ENCODE measurements at places on chromosomes 2 and 18.

- DNase-seq, result no peak
These were observed 234.1 kb upstream of the ID2 start for GRCh38 chr2:8447610-8448221.

DNA sequence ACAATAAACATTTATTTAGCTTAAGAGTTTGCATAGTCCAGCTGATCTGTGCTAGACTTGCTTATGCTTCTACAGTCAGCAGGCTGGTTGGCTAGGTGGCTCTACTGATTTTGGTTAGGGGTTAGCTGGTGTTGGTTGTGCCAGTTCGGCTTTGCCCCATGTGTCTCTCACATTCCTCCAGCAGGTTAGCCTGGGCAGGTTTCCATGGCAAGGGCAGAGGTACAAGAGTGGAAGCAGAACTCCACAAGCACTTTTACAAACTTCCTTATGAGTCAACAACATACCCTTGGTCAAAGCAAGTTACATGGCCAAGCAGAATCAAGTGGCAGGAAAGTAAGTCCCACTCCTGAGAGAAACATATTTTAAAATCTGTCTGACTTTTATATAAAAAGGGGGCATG lies 82.3 kb downstream of the SS18 start:
- no peak for DNase-seq

DNA sequence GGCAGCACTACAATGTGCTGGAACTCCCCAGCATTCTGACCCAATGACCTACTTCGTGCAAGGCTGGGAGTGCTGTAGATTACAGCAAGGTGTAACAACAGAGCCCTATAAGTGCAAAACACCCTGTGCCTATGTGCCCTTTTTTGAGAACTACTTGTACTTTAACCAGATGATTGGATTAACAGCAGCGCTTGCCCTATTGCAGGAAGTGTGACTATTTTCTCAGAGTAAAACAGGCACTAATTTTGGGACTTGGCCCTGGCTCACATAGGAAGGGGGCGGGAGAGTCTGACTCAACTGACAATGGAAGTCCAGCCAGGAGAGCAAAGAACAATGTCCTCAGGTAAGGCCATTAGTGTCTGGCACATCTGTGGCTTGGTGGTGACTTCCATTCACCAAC lies 35.6 kb upstream of the RNF125 start:
- DNase-seq, result no peak

GRCh38 chr2:98032086-98032485 lies 36.3 kb upstream of the TMEM131 start:
- DNase-seq, result no peak

DNA sequence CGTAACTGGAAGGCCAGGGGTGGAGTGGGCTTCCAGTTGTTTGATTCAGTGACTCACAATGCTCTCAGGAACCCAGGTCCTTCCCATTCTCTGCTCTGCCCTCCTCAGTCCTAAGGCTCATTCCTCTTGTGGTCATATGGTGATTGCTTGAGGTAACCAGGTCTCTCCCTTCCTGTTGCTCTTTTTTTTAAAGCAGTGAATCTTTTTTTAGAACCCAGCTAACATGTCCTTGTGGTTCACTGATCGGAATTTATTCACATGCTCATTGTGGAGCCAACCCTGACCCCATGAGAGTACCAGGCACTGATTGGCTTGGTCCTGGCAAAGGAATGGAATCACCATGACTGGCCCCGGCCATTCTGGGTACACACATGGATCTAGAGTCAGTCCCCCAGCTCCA lies 7.4 kb downstream of the THNSL2 start:
- DNase-seq, result no peak

GRCh38 chr2:139099721-139100120 lies 319.5 kb upstream of the NXPH2 start:
- no peak for DNase-seq

DNA sequence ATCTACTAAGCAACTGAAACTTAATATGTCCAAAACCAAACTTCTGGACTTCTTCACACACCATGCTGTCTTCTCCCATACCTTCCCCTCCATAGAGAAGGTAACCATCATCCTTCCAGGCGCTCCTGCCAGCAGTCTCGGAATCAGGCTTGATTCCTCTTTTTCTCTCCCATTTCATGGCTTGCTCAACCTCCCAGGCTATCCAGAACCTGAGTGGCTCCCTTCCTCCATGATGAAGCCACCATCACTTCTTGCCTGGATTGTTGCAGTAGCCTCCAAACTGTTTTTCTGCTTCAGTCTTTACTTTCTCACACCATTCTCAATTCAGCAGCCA lies 40.1 kb upstream of the NDUFV2 start:
- DNase-seq, result no peak

- no peak for DNase-seq
These were observed 487.8 kb downstream of the GALR1 start for GRCh38 chr18:77737405-77737804.

DNA sequence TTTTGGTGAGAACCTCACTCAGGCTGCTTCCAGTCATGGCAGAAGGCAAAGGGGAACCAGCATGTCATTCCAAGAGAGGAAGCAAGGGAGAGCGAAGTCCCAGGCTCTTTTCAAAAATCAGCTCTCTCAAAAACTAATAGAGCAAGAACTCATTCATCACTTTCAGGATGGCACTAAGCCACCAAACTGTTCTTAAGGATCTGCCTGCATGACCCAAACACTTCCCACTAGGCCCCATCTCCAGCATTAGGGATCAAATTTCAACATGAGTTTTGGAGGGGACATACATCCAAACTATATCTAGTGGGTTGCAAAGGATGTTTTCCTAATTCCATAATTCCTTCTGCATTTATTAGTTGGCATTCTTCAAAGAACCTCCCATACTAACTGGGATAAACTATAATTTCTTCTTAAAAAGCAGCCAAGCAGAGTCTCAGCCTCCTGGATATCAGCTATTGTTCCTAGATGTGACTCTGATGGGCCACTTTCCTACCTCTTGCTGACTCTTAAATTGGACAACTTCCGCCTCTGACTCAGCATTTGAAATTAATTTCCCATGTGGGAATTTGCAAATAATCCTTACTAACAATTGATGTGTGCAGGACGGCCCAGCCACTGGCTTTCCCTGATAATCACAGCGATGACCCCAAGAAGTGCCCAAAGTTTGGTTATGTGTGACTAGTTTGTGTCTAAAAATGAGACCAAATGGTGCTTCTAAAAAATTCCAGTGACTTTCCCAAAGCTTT lies 5.5 kb upstream of the REV1 start:
- peak; percentile 16 for DNase-seq

GRCh38 chr18:65215865-65216466 lies 534.8 kb upstream of the CDH7 start:
- DNase-seq, result no peak

- DNase-seq, result no peak
These were observed 735.5 kb upstream of the ACVR2A start for GRCh38 chr2:147109291-147109690.

GRCh38 chr18:40011201-40011600 lies 1943.8 kb upstream of the PIK3C3 start:
- no peak for DNase-seq

DNA sequence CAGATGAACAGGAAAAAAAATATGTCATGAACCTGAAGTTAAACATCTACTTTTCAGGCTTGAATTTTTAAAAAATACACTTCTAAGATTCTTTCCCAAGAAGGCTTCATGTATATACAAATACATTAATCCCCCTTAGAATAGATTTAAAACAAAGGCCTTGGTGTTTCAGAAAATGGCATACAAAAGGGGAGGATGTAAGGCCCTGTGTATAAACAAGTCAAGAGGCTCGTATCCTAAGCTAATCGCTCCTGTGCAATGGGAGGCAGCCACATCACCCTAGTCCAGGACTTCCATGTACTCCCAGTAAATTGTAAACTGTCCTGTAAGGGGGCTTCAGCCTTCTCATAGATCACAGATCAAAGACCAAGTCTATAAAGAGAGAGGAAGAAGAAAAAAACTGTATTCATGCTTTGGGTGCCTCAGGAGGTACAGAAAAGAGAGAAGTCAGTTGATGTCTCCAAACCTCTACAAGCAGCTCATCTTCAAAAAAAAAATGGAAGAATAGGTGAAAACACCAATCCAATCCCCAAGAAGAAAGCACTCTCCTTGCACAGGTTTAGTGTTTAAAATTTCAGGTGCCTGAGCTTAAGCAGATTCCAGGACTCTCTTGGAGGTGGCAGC lies 53.9 kb downstream of the ANKRD44 start:
- DNase-seq, result no peak

GRCh38 chr2:72889991-72890390 lies 2.8 kb downstream of the SPR start:
- DNase-seq, result no peak

DNA sequence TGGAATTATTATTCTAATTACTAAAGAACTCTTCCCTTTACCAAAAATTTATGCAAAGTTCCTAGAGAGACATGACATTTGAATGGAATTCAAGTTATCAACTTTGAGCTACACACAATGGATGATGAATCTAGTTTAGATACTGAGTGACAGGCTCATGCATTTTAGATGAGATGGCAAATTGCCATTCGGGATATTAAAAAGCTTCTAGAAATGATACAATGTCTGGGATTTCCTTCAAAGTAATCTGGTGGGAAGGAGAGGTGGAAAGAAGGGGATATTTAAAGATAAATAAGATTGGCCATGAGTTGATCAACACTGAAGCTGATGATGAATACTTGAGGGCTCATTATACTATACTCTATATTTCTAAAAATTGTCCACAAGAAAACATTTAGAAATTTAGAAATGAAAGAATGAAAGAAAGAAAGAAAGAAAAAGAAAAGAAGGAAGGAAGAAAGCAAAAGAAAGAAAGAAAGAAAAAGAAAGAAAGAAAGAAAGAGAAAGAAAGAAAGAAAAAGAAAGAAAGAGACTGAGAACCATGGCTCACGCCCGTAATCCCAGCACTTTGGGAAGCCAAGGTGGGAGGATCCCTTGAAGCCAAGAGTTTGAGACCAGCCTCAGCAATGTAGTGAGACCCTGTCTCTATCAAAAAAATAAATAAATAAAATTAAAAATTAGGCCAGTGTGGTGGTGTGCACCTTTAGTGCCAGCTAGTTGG lies 62.6 kb upstream of the NEDD4L start:
- peak; percentile 47 for DNase-seq

GRCh38 chr2:130807659-130808385 lies 28.9 kb upstream of the ARHGEF4 start:
- DNase-seq, result no peak

GRCh38 chr18:79187532-79188277 lies 118.5 kb downstream of the ATP9B start:
- no peak for DNase-seq

DNA sequence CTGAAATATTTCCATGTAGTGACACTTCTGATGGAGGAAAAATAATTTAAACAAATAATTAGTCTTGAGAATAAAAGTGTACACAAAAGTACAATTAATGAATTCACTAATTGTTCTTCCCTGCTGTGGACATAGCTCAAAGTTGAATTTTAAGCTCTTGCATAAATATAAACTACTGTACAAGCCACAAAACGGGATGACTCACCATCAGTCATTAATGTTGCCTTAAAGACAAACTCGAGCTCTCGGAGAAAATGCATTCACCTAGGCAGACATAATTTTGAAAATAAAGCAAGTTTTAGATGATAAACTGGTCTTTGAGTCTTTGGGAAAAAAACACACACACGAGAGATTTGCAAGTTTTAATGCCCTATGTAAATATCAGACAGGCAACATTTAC lies 436.4 kb downstream of the ZNF521 start:
- DNase-seq, result no peak

GRCh38 chr2:74205596-74205995 lies 7.2 kb downstream of the MTHFD2 start:
- DNase-seq, result no peak

DNA sequence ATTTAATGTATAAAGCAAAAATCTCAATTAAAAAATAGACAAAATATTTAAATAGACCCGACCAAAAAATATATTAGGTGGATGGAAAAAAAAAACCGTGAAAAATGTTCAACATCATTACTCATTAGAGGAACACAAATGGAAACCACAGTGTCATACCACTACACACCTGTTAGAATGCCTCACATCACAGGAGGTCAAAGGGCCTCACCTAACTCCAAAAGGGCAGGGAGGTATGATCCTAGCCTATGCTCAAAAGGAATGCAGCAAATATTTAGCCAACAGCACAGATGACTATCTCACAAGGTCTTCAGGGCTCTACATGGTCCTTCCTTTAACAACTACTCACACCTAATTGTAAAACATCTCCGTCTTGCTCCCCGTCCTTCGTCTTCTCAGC lies 185.5 kb upstream of the SETBP1 start:
- DNase-seq, result no peak

- no peak for DNase-seq
These were observed 78.6 kb upstream of the ETAA1 start for GRCh38 chr2:67318563-67318962.

DNA sequence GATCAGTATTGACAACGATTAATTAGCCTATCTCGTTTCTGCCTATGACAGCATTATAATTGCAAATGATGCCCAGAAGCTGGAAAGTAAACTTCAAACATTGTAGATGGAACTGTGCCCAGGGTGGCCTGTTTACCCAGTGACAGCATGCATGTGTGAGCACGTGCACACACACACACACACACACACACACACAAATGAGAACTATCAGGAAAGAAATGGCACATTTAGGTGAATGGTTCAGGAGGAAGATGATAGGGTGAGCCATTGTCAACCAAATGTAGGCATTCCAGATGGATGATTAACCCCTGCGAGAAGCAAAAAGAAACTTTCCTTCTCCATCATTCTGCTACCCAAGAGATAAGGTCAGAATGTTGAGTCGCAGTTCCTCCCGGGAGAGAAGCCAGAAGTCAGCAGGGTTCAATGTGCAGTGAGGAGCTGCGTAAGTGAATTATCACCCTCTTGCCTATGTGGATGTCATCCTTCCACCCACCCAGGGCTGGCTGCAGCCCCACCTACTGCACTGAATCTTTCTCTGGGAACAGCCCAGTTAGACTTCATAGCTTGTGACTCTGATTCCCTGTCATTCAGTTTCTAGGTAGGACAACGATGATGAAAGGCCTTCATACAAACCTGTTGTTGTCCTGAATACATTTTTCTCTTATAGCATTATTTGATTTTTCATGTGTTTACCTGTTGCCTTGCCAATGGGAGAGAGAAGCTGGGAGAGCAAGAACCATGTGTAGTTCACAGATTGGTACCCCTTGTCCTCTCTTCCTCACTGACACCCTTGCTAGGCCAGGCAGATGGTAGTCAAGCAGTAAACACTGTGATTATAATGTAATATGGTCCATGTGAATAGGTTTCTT lies 3.5 kb upstream of the APOB start:
- no peak for DNase-seq

GRCh38 chr2:191983591-191983990 lies 136.7 kb upstream of the CAVIN2 start:
- DNase-seq, result peak; percentile 22

- no peak for DNase-seq
These were observed 138.3 kb upstream of the ID2 start for GRCh38 chr2:8543383-8544170.

GRCh38 chr2:69796174-69796573 lies 33.3 kb upstream of the GMCL1 start:
- no peak for DNase-seq

- DNase-seq, result peak; percentile 48
These were observed 63.7 kb downstream of the COL4A3 start for GRCh38 chr2:227228061-227228667.

GRCh38 chr2:142973822-142974207 lies 96.4 kb downstream of the KYNU start:
- DNase-seq, result no peak

GRCh38 chr2:23809150-23809549 lies 117.8 kb downstream of the ATAD2B start:
- no peak for DNase-seq
